Osteoblast (primary cell): ENCODE measurements at places on chromosomes 3 and 15. TPM values are rescaled to one million over a fixed set of nuclear protein-coding genes. Genes with fewer than 3 reads are reported as not detected.

Gene HYAL1
- total RNA-seq, result under 0.01 and 0.59 TPM in 2 replicates

Gene SLC22A13
- total RNA-seq, result 0.29 and 0.36 TPM in 2 replicates

Gene ITIH3
- total RNA-seq, result under 0.01 TPM in 1 of 2 replicates, not detected in the other

Gene BFSP2
- not detected in 2 replicates for total RNA-seq

Gene SPINK8
- total RNA-seq, result not detected in 2 replicates

Gene LMAN1L
- under 0.01 TPM in 1 of 2 replicates, not detected in the other for total RNA-seq

Gene MOBP
- not detected in 2 replicates for total RNA-seq

Gene ANKRD34C
- total RNA-seq, result not detected in 2 replicates

Gene POPDC2
- total RNA-seq, result 1.1 and 1.8 TPM in 2 replicates

Gene GOLGB1
- total RNA-seq, result 62.2 and 70.6 TPM in 2 replicates

Gene ASB14
- total RNA-seq, result not detected in 2 replicates

Gene TRH
- total RNA-seq, result under 0.01 TPM in 2 replicates

Gene ATP13A5
- total RNA-seq, result not detected in 2 replicates

Gene DUOX2
- total RNA-seq, result under 0.01 TPM in 1 of 2 replicates, not detected in the other

Gene GPR27
- total RNA-seq, result under 0.01 TPM in 1 of 2 replicates, not detected in the other

Gene LCTL
- 1.2 and 1.4 TPM in 2 replicates for total RNA-seq

Gene SLCO3A1
- 5.3 and 5.4 TPM in 2 replicates for total RNA-seq

Gene ADCY5
- total RNA-seq, result 0.59 and 0.72 TPM in 2 replicates

Gene CHRNA7
- total RNA-seq, result under 0.01 TPM in 1 of 2 replicates, not detected in the other

Gene SRGAP3
- 2.5 and 4.7 TPM in 2 replicates for total RNA-seq

Gene FGF7
- total RNA-seq, result 377 and 445 TPM in 2 replicates

Gene VILL
- total RNA-seq, result 6.8 and 7.6 TPM in 2 replicates

Gene P2RY13
- total RNA-seq, result not detected in 2 replicates

Gene ISLR2
- under 0.01 TPM in 1 of 2 replicates, not detected in the other for total RNA-seq

Gene CRABP1
- not detected in 2 replicates for total RNA-seq

Gene ARRDC4
- 17.0 and 33.6 TPM in 2 replicates for total RNA-seq

Gene KLF15
- 4.3 and 4.4 TPM in 2 replicates for total RNA-seq

Gene GABRA5
- total RNA-seq, result not detected in 2 replicates

Gene ADAMTS7
- 32.4 and 34.0 TPM in 2 replicates for total RNA-seq

Gene FSD2
- not detected in 2 replicates for total RNA-seq
